ENCODE measurements at places on chromosomes 16 and 17.
A peak's percentile ranks its signal among the peaks of the same experiment; 100 is the strongest.

DNA sequence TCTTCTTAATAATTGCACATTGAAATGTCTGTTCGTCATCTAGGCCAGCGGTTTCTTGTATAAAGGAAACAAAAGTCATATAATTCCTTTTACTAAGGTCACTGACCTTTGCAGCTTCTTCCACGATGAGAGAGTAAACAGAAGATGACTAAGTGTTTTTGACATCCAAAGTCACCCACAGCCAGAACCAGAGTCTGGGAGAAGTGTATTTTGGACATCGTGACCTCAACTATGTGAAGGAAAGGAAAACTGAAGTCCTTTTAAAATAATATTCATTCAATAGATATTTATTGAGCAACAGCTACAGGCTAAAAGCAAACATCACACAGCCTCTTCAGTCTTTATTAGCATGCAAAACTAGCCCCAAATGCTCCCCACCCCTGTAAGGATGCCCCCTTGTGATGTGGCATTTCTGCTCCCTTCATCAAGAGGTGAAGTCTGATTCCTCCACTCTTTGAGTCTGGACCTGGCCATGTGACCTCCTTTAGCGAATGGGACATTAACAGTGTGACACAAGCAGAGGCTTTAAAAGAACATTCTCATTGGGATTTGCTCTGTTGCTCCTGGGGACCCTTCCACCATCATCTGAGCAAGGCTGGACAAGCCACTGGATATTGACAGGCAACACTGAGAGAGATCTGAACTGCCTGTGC is 8.1 kb upstream of the PMP22 start:
- DNase-seq = peak; percentile 97

DNA sequence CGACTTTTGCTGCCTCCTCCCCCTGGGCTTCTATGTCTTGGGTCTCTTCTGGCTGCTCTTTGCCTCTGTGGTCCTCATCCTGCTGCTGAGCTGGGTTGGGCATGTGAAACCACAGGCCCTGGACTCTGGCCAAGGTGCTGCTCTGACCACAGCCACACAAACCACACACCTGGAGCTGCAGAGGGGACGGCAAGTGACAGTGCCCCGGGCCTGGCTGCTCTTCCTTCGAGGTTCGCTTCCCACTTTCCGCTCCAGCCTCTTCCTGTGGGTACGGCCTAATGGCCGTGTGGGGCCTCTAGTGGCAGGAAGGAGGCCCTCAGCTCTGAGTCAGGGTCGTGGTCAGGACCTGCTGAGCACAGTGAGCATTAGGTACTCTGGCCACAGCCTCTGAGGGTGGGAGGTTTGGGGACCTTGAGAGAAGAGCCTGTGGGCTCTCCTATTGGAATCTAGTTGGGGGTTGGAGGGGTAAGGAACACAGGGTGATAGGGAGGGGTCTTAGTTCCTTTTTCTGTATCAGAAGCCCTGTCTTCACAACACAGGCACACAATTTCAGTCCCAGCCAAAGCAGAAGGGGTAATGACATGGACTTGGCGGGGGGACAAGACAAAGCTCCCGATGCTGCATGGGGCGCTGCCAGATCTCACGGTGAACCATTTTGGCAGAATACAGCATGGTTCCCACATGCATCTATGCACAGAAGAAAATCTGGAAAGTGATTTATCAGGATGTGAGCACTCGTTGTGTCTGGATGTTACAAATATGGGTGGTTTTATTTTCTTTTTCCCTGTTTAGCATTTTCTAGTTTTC is 2.3 kb downstream of the GP1BA start:
- DNase-seq = no peak

DNA sequence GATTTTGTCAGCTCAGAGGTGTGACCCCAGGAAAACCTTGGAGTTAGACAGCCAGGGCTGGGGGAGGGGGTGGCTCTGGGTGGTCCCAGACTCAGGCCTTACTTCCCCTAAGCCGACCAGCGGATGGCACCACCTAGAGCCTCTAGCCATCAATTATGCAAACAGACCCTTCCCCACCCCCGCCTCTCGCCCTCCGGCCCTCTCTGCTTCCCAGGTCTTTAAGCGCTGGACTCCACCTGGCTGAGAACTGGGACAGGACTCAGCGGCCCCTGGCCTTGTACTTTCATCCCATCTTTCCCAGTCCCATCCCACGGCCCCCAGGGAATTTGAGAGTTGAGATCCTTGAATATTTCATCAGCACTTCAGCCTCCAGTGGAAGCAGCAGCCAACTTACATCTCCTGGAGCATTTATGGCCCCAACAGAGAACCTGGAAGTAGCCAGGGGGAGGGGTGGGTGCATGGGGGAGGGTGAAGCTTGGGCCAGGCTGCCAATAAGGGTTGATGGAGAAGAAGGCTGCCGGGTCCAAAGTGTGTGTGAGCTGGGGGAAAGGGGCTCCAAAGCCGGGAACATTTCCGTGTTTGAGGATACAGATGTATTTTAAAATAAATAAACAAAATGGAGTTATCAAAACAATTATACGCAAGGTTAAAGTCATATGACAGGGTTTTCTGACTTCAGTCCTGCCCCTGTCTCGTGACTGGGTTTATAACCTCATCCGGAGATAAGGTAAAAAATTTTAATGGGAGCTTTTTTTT is 7.5 kb upstream of the JUP start:
- DNase-seq = no peak

GRCh38 chr16:81765111-81765919 is 13.8 kb upstream of the PLCG2 start:
- DNase-seq = no peak

GRCh38 chr16:88901718-88902337 is 35.4 kb upstream of the PABPN1L start:
- no peak for DNase-seq

DNA sequence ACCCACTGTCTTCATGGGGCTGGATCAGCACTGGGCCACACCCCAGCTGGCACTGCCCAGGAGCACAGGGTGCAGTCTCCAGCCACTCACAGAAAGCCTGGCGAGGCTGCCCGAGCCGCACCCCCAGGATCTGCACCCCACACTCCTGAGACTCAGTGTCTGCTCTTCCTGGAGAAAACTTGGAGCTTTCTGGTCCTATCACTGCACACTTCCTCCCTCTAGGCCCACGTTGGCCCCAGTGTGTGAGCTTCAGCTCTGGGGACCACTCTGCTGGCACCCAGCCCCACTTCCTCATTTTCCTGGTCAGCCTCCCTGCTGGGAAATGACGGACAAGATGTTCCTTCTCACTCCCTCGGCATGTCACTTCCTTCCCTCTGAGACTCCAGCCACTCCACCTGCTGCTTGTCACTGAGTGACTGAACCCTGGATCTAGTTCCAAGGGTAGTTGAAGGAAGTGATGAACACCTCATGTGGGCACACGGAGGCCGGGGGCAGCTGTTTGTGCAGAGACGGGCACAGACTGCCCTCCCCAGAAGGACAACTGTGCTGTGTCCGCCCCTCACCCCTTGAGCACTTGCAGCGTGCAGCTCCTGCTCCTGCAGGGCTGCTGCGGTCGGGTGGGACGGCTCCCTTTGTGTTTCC is 29.0 kb downstream of the ZC3H18 start:
- no peak for DNase-seq

DNA sequence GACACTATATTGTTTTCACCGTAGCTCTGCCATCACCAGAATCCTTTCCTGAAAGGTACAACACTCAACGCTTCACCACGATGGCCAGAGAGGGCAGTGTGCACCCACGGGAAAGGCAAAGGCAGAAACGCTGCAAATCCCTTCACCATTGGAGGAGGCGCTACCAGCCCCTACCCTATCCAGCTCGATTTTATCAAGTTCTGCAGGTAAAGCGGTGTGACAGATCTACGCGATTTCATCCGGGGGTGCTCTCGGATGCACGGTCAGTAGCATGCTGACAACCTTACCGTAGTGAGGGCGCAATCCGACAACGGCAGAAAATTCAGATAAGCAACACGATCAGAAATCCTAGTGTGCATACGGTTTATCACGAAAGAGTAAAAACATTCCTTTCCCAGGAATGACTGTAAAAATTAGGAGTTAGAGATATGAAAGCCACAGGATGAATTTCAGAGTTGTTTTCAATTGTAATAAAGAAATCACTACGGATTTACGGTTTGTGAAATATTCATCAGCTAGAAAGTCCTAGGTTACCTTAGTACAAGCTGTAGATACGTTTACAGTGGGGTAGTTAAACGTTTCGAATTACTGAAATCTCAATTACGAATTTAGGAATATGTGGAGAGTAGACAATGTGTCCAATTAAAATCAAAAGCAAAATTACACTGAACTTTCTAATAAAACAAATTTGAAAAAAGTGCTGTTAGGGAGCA is 1.8 kb downstream of the NETO2 start:
- DNase-seq = peak; percentile 28

GRCh38 chr17:45361976-45362375 is 45.2 kb upstream of the MAP3K14 start:
- DNase-seq = no peak

DNA sequence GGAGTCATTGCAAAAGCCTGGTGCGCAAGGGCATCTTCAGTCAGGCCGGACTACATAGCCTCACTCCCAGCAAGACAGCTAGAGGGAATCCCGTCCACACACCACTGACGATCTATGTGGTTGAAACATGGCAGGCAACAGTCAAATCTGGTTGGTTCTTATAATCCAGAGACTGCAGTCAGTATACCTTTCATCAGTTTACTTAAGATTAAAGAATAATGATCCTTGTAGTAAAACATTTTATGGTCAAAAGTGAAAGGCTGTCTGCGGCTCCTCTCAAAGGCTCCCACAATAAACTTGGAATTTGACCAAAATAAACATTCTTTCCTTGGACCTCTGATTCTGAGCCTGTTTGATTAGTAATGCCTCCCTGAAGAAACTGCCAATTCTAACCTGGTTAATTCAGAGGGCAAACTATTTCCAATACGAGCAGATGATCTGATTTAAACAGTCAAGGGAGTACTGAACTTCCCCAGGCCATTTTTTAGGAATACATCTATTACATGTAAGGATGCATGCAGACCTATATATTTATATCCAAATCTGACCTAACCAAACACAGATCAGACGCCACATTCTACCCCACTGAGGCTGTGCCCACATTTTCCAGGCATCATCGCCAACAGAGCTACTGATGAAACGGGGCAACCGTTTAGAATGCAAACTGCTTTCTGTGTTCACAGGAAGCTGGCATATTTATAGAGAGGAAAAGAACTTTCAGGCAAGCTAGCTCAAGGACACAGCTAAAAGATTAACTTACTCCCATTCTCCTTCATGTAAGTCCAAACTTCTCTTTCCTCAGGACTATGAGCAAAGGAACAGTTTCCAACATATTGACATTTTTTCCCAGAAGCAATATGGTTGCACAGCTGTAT is 15.3 kb upstream of the TXNDC11 start:
- DNase-seq = no peak

- no peak for DNase-seq
Measured at GRCh38 chr16:82504836-82505235, 121.9 kb upstream of the CDH13 start.

GRCh38 chr17:45824901-45825492 is 19.7 kb upstream of the SPPL2C start:
- DNase-seq = no peak

GRCh38 chr16:73874324-73874723 is 422.3 kb upstream of the PSMD7 start:
- no peak for DNase-seq

DNA sequence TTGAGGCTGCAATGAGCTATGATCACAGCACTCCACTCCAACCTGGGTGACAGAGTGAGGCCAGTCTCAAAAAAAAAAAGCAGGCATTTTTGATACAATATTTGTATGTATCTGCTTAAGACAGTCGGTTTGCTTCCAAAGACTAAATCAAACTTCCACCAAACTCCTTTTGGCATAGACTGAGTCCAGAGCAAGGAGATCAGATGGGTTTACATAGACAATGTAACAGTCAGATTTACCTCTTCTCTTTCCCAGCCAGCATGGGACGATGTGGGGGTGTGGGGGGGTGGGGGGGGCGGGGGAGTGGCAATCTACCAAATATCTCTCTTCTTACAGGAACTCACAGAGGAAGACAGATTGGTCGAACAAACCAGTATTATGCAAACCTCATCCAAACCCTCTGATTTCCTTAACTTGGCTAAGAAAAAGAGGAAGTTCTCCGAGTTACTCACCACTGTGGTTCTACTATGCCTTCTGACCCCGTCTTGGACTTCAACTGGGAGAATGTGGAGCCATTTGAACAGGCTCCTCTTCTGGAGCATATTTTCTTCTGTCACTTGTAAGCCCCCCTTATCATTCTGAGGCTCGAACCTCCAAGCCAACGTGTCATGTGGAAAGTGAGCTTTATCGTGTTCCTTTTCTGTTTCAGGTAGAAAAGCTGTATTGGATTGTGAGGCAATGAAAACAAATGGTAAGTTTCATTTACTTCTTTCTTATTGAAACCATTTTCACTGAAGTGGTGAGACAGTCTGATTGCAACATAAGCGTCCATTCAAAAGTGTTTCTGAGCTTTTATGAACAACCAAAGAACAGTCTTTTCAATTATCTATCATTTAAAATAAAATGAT is at the start of gene MILR1:
Gene MILR1 (plus strand): TSS at position 451 of the 848 bp plus-strand sequence. CDS start 54 bp downstream, at position 505.
- DNase-seq = peak; percentile 80

DNA sequence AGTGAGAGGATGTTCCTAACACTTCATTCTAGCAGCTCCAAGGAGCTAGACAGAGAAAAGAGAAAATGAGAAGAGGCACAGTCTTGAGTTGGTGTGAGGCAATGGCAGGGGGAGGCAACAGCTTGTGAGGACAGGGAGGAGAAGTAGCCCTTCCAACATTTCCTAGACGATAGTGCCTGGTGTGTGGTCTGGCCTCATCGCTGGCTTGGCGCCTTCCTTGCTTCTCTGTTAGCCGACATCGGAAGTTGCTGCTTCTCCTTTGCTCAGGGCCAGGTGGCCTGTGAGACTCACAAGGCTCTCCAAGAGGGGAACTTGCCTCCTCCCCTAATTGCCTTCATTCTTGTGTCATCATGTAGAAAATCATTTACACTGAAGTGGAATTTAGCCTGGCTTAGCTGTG is 208.7 kb downstream of the MAP2K4 start:
- no peak for DNase-seq

GRCh38 chr16:27202923-27203506 is 311 bp upstream of the KDM8 start:
- DNase-seq = no peak

- no peak for DNase-seq
Measured at GRCh38 chr16:80948886-80949493, 57.7 kb downstream of the CMC2 start.

GRCh38 chr17:10120109-10120485 is 78.3 kb downstream of the GAS7 start:
- DNase-seq = no peak

GRCh38 chr16:54266363-54266955 is 20.1 kb downstream of the IRX3 start:
- DNase-seq = no peak

GRCh38 chr17:73968680-73969079 is 234.8 kb upstream of the RPL38 start:
- no peak for DNase-seq

- DNase-seq = no peak
Measured at GRCh38 chr17:16920628-16921020, 51.3 kb downstream of the TNFRSF13B start.

GRCh38 chr17:22300731-22301352 is 608.5 kb downstream of the KCNJ18 start:
- DNase-seq = no peak

GRCh38 chr17:79930877-79931816 is 91.9 kb upstream of the CBX4 start:
- no peak for DNase-seq

GRCh38 chr16:83561876-83562275 is 245.9 kb upstream of the HSBP1 start:
- DNase-seq = no peak

All from GM04503 (cell line).